Hematopoietic multipotent progenitor cell treated with erythropoietin and hydrocortisone succinate and interleukin-3 and kit ligand, for 15 days (in vitro differentiated cells): ENCODE measurements at places on chromosomes 5 and 9.

GRCh38 chr9:101397746-101398067, 711 bp downstream of the MRPL50 start:
- DNase-seq = no peak

DNA sequence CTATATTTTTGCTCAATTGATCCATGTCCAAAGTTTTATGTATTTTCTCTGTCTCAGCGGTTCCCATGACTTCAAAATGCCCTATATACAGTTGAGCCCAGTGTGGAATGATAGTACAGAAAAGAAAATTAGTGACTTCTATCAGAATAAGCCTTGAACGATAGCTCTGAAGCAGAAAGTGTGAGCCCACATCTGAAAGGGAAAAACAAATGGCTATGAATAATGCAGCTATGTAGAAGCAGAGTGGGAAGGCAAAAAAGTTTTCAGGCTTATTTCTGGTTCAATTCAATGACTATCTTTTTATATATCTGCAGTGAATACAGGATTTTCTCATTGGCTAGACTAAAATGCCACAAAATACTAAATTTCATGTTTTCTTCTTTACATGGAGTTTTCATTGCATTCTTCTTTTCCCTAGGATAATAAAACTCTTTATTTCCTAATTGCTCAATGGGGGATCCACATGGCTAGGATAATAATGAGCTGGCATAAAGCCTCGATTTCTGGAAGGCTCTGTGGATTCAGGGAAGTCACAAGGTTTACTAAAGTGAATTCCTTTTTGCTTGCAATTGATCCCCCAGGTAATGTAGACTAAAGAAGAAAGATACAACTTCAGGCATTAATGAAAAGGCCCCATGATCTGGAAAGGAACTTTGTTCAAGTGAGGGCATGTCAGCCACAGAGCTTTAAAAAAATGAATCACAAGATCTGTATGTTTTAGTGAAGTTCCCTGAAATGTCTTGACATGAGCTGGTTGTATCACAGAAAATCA, 377.0 kb upstream of the RIOK2 start:
- DNase-seq = no peak

- no peak for DNase-seq
Observed at GRCh38 chr5:181232593-181232992, 9.5 kb downstream of the TRIM41 start.

DNA sequence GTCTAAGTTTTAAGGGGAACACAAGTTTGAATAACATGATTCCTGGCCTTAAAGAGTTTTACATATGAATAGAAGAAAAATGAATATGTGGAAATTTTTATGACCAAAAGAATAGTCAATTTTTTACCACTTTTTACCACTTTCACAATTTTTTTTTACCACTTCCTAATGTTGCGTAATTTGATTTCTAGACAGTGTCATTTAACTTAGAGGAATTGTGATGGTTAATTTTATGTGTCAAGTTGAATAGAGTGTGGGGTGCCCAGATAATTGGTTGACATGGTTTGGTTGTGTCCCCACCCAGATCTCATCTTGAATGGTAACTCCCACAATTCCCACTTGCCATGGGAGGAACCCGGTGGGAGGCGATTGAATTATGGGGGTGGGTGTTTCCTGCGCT, 416.6 kb downstream of the KIF4B start:
- DNase-seq = no peak

GRCh38 chr5:67156976-67157583, 39.5 kb downstream of the CD180 start:
- peak; percentile 29 for DNase-seq
